ENCODE measurements at places on chromosomes 7 and 10. TPM values are rescaled to one million over a fixed set of nuclear protein-coding genes. Genes with fewer than 3 reads are reported as not detected.

WNT2 gene
- 140 TPM for total RNA-seq

TMEM178B gene
- 0.43 TPM for total RNA-seq

DNA sequence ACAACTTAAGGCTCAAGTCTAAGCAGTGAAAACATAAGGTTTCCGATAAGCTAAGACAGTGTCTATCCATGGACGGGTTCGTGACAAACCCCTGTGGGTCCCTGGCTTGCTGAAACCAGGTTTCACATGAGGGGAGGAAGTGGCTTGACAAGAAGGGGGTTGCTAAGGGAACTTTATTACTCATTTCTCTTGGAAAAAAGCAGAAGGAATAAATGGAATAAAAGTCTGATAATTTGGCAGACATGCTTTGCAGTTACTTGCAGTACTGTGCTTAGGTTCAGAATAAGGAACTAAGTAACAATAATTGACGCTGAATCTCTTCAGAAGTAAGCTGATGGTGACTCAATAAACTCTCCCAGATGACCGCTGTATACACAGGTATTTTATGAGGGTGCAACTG is 34.7 kb downstream of the RBM17 start:
- no peak for DNase-seq

GRCh38 chr10:77416311-77417135 is 221.1 kb downstream of the KCNMA1 start:
- DNase-seq, result peak; percentile 76

GRCh38 chr10:66782776-66783175 is 143.1 kb upstream of the LRRTM3 start:
- DNase-seq, result no peak

DNA sequence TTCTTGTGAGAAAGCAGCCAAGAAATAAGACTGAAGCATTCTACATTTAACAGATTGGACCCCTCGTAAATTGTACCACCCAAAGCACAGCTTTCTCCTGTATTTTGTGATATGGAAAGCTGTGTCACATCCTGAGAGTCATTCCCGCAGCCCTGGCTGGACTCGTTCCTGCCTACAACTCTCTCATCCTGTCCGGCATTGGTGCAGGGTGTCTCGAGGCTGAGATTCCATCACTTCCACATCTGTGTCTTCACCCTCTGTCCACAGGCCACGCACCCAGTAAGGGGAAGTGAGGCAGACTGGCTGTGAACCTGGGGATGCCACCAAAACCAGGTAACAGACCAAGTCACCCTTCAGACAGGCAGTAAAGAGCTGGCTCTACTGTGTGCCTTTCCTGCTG is 146.2 kb upstream of the KLF6 start:
- no peak for DNase-seq

DNA sequence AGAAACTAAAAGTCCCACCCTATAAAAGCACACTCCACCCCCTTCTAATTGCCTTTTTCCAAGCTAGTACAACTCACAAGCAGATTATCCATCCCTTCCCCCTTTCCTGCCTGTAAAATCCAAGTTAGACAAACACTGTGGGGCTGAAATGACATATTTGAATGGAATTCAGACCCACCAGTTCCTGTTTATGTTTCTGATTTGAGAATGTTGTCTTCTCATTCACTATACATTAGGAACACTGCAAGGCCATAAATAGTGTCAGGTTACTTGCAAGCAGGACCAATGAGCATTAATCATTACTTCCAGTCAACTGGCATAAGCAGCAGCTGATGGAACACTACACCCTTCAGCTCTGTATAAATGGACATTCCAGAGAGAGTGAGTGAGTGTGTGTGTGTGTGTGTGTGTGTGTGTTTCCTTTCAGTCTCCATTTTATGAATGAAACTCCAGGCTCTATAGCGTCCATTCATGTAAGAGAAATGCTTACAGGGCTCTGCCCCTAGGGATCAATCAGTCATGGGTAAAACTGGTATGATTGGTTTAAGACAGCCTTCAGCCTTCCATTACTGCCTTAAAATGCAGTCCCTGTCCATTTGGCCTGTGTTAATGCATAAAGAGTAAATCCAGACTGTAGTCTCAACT is 69.3 kb downstream of the ETV1 start:
- DNase-seq, result peak; percentile 100

CYP2E1 gene
- total RNA-seq, result 1.3 TPM

GRCh38 chr7:94420328-94420727 is 25.6 kb downstream of the COL1A2 start:
- no peak for DNase-seq

GRCh38 chr7:114342431-114343179 is 72.0 kb upstream of the FOXP2 start:
- DNase-seq, result no peak

GRCh38 chr7:41261080-41261479 is 441.8 kb downstream of the INHBA start:
- DNase-seq, result no peak

GRCh38 chr10:101656890-101657289 is 38.1 kb downstream of the FBXW4 start:
- no peak for DNase-seq

GRCh38 chr10:492836-493235 is 196.6 kb downstream of the DIP2C start:
- DNase-seq, result no peak

- no peak for DNase-seq
Observed at GRCh38 chr7:756928-757560, 30.0 kb upstream of the PRKAR1B start.

ALOX5 gene
- not detected for total RNA-seq

GRCh38 chr10:115020449-115020848 is 72.7 kb upstream of the ATRNL1 start:
- DNase-seq, result no peak

- DNase-seq, result no peak
Observed at GRCh38 chr7:98281757-98282606, 496 bp downstream of the BRI3 start.

GRCh38 chr10:31952066-31952465 is 23.4 kb upstream of the ARHGAP12 start:
- DNase-seq, result peak; percentile 53

- no peak for DNase-seq
Observed at GRCh38 chr7:46157404-46157803, 236.3 kb upstream of the IGFBP3 start.

- DNase-seq, result no peak
Observed at GRCh38 chr10:13636776-13637175, 50.0 kb downstream of the PRPF18 start.
